ENCODE measurements at places on chromosomes 1 and 21.

GRCh38 chr1:90862782-90863181 lies 145.7 kb upstream of the BARHL2 start:
- no peak for DNase-seq

DNA sequence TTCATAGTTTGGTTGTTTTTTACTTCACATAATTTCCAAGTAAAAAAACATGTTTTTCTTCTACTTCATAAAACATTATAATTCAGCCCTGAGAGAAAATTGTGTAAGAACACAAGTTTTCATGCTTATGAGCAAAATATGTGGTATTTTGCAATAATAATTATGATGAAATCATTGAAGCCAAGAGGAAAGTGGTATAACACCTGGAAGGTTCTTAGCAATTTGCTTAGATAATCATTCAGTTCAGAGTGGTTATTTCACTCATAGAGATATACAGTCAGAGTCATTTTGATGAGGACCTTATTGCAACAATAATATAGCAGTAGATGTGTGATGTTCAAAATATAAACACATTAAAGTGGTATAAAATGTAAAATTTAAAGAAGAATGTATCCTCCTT lies 94.5 kb downstream of the PLPPR4 start:
- no peak for DNase-seq

- no peak for DNase-seq
These were observed 375 bp upstream of the GJA4 start for GRCh38 chr1:34792424-34792823.

DNA sequence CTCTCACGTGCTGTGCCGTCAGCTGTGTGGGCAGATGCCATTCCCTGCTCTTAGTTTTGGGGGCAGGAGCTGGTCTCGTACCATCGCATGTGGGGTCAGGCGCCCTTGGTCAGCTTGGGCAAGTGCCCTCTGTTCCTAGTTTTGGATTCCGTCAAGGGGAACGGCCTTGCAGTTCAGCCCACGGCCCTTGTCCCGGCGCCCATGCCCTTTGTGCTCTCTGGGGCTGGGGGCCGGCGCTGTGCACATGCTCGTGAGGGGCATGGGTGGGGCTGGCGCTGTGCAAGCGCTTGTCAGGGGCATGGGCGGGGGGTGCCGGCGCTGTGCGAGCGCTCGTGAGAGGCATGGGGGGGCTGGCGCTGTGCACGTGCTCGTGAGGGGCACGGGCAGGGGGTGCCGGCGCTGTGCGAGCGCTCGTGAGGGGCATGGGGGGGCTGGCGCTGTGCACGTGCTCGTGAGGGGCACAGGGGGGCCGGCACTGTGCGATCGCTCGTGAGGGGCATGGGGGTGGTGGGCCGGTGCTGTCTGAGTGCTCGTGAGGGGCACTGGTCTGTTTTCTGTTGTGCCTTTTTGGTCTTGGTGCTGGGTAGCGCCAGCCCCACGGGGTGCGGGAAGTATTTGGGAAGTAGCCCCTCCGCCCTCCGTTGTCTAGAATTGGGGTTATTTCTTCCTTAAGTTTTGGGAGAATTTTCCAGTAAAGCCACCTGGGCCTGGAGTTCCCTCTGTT lies 29.5 kb upstream of the DIP2A start:
- no peak for DNase-seq

DNA sequence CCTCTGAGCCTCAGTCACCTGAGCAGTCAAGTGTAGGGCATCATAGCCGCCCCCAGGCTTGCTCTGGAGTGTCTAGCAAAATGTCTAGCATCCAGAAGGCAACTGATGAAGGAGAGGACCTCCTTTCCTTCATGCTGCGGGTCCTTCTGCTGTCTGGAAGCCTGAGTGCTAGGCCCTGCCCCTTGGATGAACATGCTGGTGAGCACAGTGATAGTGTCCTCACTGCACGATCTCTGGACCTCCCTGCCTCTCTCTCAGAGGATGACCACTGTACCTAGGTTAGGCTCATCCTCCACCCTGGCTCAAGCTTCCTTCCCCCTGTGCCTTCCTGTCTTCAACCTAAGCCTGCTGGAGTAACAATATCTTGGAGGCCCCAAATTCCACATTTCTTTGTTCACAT lies 128.6 kb downstream of the TENT5C start:
- DNase-seq = no peak

Data from progenitor cell of endocrine pancreas (in vitro differentiated cells).